ENCODE measurements at places on chromosomes 12 and 14.

DNA sequence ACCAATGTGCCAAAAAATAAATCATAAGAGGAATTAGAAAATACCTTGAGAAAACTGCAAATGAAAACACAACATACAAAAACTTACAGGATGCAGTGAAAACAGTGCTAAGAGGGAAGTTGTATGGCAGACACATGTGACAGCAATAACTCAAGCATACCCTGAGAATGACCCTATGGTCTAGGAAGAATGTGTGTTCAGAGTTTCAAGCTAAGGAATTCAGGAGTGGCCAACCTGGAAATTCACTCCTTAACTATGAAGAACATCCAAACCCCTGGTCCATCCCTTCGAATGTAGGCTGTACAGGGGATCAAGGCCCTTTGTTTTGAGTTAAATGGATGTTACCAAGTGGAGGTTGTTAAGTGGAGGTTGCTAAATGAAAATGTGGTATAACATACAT is 16.7 kb upstream of the TTC9 start:
- no peak for DNase-seq

DNA sequence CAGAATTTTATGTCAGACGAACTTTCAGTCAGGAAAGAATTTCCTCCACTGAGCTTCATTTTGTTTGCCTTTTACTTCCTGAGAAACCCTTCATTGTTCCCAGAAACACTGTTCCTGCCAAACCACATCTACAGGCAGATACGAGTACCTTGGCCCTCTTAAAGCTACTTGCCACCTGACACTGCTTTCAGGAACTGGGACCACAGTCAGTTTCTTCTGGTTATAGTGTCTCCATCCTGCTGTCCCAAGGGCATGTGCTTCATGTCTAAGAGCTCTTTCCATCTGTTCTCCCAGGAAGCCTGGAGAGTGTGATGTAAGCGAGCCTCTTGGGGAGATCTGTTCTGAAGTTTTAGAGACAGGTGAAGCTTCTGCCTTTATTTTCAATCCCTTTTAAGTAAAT is 161.7 kb upstream of the PLEKHA5 start:
- DNase-seq = no peak

GRCh38 chr12:40262657-40263056 is 37.9 kb downstream of the LRRK2 start:
- DNase-seq = no peak

DNA sequence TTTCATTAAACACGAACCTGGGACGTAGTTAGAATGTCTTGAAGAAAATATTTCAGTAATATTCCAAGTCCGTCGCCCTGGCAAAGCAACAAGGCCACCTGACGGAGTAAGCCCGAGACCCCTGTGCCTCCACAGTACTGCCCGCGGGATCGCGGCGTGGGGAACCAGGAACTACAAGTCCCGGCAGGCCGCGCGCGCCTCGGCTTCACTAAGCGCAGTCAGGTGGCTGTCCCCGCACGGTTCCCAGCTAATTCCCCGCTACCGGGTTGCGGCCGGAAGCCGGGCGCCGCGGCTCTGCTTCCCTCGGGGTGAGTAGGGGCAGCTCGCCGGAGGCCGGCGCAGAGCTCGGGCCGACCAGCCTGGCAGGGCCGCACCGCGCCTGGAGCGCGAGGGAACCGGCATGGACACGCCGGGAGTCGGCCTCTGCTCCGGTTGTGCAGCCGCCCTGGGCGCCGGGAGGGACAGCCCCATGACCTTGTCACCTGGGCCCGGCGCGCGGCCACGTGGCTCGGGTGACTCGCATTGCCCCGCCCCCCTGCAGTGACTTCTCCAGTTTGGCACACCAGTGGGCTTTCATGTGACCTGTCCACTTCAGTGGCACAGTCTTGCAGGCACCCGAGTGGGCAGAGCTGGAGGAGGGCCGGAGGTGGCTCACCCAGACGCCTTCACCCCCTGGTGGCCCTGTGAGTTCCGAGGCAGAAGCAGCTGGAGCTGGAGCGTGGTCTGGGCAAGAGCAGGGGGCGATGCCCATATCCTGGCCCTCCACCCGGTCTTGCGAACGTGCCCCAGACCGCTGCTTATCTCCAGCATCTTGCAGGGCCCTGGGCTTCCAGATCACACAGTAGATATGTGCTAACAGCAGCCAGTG is at the start of gene ADCK1:
Gene ADCK1 (plus strand): TSS at position 247 of the 868 bp plus-strand sequence. CDS start 18,870 bp downstream, outside the sequence.
- peak; percentile 40 for DNase-seq

DNA sequence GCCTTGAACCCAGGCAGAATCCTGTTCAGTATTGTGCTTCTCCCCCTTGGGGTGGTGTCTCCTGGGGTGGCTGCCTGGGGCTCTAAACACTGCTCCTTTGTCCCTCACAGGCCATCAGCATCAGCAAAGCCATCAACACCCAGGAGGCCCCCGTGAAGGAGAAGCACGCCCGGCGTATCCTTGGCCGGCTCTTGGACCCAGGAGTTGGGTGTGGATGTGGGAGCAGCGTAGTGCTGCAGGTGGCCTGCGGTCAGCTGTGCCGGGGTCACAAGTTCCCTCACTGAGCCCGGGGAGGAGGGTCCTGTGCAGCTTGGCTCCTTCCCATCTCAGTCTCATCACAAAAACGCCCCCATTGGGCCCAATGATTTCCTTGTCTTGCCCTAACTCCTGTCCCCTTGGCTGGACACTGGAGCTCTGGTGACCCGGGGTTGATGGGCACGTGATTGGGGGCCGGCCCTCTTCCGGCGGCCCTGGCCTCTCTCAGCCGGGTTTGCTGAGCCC is 12.7 kb downstream of the HIP1R start:
- no peak for DNase-seq

DNA sequence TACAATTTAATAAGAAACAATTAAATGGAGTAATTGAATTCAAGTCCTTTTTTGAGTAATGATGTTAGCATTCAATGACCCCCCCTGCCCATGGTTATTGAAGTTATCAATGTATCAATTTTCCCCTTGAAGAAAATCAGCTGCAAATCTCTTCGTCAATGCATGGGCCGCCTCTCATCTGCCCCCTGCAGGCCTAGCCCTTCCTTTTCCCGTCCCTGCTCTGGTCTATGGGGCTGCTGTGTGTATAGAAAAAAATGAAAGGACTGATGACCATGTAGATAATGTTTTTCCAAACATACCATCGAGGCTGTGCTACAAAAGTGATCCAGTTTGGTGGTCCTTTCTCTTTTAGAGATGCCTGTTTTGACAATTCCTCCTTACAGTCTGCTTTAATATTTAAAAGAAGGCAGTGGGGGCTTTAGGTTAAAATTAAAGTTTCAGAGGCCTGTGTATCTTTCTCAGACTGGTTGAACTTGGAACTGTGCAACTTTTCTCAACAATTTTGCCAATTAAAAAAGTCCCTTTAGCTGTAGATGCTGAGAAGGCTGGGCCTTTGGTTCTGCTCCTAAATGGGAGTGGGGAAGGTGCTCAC is 98.4 kb downstream of the APAF1 start:
- peak; percentile 6 for DNase-seq

DNA sequence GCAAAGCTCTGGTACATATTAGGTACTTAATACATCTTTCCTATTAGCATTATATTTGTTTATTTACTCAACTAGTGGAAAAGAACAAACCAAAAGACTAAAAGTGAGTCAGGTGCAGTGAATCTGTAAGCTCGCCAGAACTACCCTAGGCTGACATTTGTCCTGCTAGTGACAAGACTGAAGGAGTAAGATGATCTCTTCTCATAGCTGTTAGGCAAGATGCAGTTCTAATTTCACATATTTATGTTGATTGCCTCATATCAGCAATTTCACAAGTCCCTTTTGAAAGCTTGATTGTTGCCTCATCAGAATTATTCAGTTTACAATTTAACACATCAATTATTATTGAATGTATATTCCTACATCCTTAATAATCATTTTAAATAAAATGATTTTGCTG is 293.0 kb upstream of the NAV3 start:
- DNase-seq = no peak

DNA sequence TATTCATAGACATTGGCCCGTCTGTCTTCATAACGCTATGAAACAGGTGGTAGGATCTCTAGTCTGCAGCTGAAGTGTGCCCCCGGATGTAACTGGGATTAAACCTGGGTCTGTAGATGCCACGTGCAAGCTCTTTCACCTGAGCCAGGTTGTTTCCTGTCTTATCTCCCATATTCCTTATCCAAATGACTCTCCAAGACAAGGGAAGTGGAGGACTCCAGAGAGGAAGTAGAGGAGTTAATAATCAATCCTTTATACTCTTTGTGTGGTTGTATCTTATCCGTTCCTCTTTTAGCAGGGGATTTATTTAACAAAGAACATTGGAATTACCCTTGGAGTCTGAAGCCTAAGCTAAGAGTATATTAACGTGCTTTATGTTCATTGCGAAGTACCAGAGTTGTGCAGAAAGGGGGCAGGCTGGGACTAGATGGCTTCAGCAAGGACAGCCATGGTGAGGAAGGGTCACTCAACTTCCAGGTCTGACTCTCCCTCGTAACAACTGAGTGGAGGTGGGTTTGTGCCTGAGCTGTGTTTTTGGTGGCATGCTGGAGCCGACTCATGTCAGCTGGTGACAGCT is 82.8 kb downstream of the RIN3 start:
- DNase-seq = no peak

DNA sequence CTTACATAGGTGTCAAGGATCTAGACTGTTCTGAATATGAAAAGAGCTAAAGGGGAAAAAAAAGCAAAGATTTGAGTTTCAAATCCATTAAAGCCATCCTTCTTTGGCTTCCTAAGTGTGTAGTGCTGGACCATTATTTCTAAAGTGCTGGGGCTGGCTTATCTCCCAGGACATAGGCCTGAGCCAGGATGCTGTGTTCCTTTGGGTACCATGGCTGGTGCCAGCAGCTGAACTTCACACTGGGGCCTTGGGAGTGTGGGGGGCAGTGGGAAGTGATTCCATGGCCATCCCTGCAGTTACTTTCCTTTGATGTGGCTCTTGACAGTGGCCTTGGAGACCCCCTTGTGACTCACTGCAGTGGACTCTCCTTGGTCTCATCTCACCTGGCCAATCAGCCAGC is 20.8 kb downstream of the PRMT8 start:
- DNase-seq = no peak

GRCh38 chr12:32507942-32508320 is 108.6 kb downstream of the FGD4 start:
- no peak for DNase-seq

GRCh38 chr14:35855876-35856481 is 29.8 kb downstream of the BRMS1L start:
- no peak for DNase-seq

DNA sequence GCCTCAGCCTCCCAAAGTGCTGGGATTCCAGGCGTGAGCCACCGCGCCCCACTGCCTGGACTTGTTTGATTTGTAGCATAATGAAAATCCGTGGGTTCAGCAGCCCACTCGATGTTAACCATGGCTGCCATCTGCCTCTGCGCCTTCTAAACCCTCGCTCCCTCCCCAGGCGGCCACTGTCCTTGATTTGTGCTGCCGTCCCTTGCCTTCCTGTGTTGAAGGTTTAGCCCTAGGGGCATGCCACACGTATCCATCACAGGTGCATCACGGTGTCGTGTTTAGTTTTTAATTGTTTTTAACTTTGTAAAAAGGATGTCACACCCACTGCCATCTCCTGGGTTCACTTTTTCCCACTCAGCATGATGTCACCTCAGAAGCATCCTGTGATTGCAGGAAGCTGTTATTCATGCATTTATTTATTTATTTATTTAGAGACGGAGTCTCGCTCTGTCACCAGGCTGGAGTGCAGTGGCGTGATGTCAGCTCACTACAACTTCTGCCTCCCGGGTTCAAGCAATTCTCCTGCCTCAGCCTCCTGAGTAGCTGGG is 24.5 kb upstream of the ULK1 start:
- peak; percentile 34 for DNase-seq

DNA sequence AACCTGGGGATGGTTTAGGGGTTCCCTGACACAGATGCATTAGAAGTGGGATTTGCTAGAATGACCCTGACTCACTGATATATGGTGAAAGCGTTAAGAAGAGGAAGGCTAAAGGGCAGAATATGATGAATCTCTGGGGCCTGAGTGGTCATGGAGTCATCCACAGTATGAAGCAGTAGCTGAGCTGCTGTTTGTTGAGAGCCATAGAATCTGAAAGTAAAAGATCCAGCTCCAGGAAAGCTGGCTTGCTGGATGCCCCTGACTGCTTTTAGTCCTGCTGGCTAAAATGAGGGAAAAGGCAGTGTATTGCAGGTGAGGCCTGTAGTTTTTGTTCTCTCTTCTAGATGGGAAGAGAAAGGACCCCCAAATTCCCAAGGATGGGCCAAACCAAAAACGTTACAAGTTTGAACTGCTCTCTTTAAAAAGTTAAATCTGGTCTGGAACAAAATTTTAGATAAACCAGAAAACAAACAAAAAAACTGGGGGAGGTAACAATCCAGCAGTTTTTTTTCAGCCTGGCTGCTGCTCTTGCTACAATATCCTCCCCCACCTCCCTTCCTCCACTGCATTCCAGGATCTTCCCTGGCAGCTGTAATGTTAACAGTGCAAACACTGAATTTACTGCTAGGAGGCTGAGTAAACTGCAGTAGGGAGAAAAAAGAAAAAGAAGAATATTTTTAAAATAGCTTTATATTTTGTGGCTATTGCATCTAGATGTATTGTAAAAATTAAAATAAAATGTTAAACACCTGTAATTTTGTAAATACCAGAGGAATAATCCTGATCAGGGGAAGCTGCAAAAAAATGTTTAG is 16.5 kb downstream of the SEL1L start:
- peak; percentile 73 for DNase-seq

DNA sequence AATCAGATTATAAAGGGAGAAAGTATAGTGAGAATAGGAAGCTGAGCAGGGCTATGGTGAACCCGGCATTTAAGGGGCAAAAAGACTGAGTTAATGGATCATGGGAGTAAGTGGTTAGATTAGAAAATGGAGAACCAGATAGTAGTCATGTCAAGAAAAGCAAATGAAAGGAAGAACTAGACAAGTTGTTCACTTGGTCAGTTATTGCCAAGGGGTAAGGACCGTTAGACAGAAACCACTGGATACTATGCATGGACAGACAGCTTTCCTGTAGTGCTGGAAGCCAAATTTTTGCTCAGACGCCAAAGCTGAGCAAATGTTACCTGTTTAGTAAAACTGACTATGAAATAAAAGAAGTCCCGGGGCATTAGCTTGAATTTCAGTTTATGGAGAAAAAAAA is 3.8 kb downstream of the LIMA1 start:
- no peak for DNase-seq

DNA sequence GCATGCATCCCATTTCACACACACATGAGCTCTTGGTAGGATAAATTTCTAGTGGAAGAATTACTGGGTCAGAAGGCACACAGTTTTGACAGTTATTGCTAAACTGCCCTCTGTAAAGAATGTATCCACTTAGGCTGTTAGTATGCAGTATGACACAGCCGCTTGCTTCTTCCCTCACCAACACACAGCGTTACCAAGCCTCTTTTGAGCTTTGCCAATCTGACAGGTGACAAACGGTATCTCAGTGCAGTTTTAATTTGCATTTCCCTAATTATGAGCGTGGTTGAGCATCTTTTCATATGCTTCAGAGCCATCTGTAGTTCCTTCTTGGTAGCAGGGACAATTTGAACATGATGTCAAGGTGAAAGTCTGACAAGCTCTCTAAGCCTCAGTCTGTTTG is 42.9 kb downstream of the HRK start:
- DNase-seq = no peak

GRCh38 chr12:24822121-24822899 is 126.6 kb downstream of the BCAT1 start:
- DNase-seq = peak; percentile 24

GRCh38 chr14:60064491-60065072 is 27.1 kb upstream of the PCNX4 start:
- peak; percentile 36 for DNase-seq

Data from kidney glomerular epithelial cell (primary cell).